ENCODE measurements at places on chromosomes 6 and 20.

DNA sequence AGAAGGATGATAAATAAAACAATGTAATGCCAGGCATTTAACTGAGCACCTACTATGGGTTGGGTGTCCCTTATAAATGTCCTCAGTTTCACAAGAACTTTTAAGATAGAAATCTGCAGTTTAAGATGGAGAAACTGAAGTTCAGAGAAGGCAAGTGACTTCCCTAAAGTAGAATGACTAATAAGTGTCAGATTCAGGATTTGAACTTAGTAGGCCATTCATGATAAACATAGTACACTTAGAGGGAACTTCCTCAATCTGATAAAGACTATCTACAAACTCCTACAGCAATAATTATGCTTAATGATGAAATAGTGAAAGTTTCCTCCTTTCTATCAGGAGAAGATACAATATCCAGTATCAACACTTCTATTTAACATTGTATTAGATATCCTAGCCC lies 43.9 kb downstream of the NCR2 start:
- no peak for DNase-seq

DNA sequence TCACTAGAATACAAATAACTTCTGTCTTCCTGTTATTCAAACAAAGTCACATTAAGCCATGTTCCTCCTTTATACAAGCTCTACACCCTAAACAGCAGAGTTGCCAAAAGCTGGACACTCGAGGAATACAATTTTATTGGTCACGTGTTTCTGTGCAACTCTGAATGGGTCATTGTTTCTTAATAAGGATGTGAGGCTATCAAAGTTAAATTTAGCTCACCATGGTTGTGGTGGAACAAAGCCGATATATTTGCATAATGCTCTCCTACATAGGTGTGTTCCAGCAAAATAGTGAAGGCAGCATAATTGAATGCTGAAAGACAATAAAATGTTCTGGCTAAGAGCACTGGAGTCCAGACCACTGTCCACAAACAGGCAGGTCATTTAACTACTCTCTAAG lies 36.9 kb upstream of the CD2AP start:
- DNase-seq: no peak

- DNase-seq: no peak
These were observed 638 bp downstream of the MDN1 start for GRCh38 chr6:89818977-89819335.

DNA sequence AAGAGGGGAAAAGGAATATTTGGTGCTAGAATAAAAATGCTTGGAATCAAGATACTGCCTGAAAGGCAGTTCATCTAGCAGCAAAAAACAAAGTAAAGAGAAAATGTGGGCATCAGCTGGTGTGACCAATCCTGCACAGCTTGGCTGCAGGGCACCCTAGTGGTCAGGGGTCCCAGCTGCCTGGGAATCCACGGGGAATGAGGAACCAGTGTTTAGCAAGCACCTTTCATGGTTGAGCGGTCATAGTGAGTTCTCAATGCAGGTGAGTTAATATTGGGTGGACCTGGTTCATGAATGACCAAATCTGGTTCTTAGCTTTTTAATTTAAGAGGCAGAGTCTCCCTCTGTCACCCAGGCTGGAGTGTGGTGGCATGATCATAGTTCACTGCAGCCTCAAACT lies 53.3 kb downstream of the CAP2 start:
- no peak for DNase-seq

DNA sequence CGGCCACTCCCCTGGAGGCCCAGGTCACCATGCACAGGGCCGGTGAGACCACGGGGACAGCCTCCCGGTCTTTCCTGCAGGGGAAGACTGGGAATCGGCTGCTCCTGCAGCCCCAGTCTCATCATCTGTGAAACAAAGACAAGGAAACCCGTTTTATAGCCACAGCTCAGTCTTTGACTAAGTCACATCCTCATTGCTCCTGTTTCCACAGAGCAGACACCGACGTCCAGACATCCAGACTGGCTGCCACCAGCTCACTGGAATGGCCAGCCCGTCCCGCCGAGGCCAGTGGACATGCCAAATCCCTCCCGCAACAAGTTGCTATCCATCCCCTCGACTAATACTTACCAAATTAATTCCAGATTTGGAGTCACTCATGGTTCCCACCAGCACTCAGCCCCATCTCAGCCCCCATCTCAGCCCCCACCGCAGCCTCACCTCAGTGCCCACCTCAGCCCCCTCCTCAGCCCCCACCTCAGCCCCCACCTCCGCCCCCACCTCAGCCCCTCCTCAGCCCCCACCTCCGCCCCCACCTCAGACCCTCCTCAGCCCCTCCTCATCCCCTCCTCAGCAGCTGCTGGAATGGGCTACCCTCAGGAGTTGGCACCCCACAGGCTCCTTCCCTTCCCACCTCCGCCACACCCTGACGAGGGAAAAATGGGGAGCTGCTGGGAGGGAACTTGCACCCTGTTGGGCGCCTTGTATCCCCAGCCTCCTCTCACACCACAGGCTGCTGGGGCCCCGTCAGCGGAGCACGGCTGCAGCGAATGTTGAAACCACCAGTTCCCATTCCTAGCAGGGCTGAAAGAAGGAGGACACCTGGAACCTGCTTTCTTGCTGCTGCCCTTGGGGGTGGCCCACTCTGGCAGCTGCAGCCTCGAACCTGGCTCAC lies 48.7 kb downstream of the YTHDF1 start:
- DNase-seq: no peak

DNA sequence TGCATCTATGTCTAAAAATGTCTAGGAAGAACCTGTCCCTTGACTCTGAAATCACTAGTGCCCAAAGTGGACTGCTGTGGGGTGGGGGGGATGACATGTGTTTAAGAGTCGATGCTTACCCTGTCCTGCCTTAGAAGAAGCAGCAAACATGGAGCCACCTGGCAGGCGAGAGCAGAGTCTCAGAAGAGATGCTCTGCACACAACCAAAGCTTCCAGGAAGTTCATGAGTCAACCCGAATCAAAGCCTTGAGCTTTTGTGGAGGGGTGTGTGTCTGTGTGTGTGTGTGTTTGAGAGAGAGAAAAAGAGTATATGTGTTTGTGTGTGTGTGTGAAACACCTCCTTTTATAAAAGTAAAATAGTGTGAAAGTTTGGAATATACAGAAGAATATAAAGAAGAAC lies 269.9 kb downstream of the ALDH8A1 start:
- no peak for DNase-seq

GRCh38 chr20:31590717-31591225 lies 14.3 kb upstream of the ID1 start:
- no peak for DNase-seq

GRCh38 chr6:79984261-79984660 lies 20.2 kb upstream of the TTK start:
- DNase-seq: no peak

DNA sequence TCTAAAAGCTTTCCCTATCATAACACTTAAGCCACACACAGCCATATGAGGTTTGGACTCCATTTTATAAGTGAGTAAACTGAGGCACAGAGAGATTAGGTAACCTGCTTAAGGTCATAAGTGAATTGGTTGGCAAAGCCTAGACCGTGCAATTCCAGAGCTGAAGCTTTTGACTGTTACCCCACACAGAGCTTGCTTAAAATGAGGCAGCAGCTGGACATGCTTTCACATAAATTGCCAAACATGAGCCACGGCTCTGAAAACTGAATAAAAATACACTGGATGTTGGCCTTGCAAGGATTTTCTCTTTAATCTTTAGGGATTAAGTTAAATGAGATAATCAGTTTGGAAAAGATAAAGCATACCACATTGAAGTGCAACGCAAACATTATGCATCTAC lies 2.5 kb downstream of the RIPOR2 start:
- DNase-seq: no peak

DNA sequence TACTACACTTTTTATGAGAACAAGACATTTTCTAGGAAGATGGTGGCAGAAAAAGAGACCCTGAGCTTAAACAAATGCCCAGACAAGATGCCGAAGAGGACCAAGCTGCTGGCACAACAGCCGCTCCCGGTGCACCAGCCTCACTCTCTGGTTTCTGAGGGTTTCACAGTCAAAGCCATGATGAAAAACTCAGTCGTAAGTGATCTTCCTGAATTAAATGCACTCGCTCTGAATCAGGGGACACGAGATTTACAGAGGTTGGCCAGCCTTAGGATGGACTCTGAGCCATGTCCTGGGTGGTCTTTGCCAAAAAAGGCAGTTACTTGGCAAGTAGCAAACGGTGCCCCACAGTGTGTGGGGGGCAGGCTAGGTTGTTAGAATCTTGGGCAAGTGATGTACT lies 423 bp downstream of the PACRG start:
- DNase-seq: no peak

- DNase-seq: no peak
These were observed 50.5 kb downstream of the SAMD5 start for GRCh38 chr6:147559006-147559405.

- no peak for DNase-seq
These were observed 23.0 kb upstream of the IER3 start for GRCh38 chr6:30767158-30767943.

DNA sequence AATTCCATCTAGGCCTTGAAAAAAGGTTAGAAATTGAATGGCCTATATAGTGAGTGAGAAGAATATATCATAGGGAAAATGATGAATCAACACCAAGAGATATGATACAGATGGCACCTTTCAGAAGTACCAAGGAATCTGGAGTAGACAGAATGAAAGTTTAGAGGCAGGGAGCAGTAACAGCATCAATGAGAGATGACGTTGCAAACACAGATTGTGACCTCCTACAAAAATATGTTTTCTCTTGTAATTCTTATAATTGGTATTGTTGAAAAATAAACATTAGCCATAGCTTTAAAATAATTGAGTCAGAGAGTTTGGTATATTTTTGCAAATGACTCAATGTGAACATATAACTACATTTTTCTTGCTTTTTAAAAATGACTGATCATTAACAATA lies 1223.1 kb upstream of the GJE1 start:
- DNase-seq: no peak

DNA sequence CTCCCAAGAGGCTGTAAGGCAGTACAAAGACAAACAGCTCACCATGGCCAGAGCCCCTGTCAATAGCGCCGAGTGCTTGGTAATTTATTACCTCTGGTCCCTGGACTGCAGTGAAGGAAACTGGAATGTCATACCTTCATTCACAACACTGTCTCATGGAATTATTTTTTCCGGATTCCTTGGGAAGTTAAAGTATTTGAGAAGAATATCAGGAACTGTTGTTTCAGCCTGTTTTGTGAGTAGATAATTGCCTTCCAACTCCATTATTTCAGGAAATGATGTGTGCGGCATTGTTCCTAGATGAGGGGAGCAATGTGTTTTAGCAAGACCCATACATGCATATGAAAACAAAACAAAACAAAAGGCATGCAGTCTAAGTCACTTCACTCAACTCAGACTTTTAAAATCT lies 64.0 kb downstream of the BLOC1S5 start:
- DNase-seq: no peak

- no peak for DNase-seq
These were observed 115.7 kb downstream of the DST start for GRCh38 chr6:56526860-56527544.
